AG09309 (cell line): ENCODE measurements at places on chromosomes 5 and 9.

GRCh38 chr5:139459451-139459934 lies 3.0 kb downstream of the ECSCR start:
- no peak for DNase-seq

DNA sequence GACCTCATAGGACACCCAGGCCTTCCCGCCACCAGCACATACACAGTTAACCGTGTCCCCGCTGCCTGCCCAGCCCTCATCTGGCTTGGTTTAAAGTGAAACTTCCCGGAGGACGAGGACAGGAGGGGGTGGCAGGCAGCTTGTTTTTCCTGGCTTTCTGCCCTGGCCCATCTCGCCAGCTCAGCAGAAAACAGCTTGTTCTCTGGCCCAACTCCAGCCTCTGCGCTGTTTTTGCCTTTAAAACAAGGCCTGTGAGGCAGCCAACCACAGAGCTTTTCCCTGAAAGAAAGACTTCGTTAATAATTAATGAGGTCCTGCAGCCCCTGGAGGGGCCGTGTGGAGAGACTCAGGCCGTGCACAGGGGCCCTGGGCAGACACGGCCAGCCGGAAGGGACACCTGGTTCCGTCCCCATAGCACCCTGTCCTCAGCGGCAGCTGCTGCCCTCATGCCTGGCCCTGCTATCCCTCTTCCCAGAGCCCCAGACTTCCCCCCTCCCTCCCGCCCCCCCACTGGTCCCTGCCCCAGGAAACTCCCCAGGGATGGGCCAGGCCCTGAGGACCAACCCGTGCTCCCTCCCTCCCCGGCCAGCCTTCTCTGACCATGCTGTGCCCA lies 108.7 kb downstream of the RXRA start:
- peak; percentile 89 for DNase-seq

DNA sequence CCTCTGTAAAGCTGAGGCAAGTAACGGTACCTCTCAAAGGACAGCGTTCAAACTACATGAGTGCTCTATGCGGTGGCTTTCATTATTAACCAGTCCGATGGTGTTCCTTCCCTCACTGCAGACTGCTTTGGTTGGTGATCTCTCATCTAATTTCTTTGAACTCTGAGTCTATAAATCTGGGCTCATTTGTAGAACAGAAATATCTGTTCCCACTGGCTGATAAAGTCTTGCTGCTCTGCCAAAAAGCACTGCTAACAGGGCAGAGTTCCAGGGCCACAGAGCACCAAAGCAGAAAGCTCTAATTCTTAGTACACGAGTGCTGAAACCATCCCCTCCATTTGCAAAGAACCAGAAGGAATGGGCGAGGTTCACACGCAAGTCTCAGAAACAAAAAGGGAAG lies 81.9 kb downstream of the MED27 start:
- no peak for DNase-seq

- no peak for DNase-seq
These were observed 19.5 kb downstream of the FAM163B start for GRCh38 chr9:133589454-133590227.

- no peak for DNase-seq
These were observed 81.6 kb upstream of the HAND1 start for GRCh38 chr5:154559398-154560276.

DNA sequence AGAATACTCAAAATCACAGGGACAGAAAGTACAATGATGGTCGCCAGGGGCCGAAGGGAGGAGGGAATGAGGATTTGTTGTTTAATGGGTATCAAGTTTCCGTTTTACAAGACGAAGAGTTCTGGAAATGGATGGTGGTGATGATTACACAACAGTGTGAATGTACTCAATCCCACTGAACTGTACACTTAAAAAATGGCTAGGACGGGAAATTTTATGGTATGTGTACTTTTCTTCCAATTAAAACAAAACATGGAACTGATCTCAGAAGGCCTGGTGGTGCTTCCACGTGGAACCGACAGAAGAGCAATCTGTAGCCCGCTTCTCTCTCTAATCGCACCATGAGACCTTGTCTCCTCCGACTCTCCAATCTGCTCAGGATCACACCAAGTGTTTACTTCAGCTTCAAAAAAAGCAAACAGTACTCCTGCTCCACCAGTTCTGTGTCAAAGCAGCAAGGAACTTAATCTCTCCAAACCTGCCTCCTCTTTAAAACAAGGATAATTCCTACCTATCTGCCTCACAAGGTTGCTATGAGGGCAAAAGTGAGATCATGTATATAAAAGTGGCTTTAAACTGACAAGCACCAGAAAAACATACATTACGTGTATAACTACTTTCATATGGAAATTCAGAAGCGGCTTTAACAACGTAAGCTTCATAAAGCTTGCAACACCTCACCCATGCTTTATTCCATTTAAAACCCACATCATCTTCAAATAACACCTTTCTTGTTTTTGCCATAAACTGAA lies 2.1 kb downstream of the ECPAS start:
- peak; percentile 35 for DNase-seq

DNA sequence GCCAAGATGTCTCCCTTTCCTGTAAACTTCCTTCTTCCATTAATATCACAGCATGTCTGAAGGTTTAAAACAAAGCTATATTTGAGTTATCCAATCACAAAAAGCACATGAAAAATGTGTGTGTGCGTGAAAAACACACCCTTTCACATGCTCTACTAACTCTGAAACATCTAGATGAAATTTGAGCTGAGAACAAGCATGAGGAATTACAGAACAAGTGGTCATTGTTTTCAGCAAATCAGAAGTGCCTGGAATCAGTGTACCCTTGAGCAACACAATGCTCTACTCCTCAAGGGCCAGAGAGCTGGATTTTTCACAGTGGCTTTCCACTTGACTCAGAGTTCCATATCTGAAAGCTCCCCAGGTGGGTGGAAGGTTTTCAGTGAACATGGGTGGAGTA lies 255.9 kb downstream of the PSAT1 start:
- DNase-seq: no peak

- DNase-seq: no peak
These were observed 90.2 kb upstream of the FAM174A start for GRCh38 chr5:100444961-100445360.

- DNase-seq: peak; percentile 32
These were observed 24.9 kb upstream of the SMU1 start for GRCh38 chr9:33101104-33101951.

DNA sequence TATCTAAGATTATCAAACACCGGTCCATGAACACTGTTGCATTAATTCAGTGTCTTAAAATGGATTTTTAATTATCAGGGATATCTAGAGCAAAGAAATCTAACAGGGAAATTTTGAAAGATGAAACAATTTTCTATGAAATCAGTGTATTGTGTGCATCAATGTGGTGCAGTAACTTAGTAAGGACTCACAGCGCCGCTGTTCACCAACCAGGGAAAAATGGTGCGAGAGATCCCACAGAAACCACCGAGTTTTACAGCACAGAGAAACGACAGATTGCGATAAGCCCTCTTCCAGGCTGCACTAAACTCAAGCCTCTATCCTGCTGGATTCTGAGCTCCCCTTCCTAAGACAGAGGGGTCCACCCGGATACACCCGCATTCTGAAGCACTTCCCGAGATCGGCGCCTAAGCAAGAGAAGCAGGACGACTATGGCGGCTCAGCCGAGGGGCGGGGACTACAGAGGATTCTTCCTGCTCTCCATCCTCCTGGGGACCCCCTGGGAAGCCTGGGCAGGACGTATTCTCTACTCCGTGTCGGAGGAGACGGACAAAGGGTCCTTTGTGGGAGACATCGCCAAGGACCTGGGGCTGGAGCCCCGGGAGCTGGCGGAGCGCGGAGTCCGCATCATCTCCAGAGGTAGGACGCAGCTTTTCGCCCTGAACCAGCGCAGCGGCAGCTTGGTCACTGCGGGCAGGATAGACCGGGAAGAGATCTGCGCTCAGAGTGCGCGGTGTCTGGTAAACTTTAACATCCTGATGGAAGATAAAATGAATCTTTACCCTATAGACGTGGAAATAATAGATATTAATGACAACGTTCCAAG lies at the start of gene PCDHGA7:
Gene PCDHGA7, plus strand, starts transcription at position 274 of the 826 bp plus-strand sequence. Its CDS starts 158 bp downstream, at position 432.
- DNase-seq: no peak

DNA sequence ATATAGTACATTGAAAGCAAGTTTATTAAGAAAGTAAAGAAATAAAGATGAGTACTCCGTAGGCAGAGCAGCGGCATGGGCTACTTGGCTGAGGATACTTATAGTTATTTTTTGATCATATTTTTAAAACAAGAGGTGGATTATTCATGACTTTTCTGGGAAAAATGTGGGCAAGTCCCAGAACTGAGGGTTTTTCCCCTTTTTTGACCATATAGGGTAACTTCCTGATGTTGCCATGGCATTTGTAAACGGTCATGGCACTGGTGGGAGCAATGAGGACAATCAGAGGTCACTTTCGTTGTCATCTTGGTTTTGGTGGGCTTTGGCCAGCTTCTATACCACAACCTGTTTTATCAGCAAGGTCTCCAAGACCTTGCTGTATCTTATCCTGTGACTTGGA lies 5.2 kb upstream of the BASP1 start:
- no peak for DNase-seq

DNA sequence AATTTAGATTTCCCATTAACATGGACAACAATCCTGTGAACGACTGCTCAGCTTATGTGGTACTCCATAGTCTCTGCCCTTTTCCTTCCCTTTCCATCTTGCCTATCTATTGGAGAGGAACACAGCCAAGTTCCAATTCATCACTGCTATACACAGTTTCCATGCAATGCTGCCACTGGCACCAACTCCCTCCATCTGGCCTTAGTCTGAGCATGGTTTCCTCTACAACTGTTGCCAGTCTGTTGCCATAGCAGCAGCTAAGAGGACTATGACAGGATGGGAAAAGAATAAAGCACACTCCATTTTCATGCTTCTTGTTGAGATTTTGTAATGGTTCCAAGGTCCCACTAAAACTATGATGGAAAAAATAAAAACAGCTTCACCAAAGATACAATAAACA lies 189.0 kb downstream of the HCN1 start:
- DNase-seq: no peak

DNA sequence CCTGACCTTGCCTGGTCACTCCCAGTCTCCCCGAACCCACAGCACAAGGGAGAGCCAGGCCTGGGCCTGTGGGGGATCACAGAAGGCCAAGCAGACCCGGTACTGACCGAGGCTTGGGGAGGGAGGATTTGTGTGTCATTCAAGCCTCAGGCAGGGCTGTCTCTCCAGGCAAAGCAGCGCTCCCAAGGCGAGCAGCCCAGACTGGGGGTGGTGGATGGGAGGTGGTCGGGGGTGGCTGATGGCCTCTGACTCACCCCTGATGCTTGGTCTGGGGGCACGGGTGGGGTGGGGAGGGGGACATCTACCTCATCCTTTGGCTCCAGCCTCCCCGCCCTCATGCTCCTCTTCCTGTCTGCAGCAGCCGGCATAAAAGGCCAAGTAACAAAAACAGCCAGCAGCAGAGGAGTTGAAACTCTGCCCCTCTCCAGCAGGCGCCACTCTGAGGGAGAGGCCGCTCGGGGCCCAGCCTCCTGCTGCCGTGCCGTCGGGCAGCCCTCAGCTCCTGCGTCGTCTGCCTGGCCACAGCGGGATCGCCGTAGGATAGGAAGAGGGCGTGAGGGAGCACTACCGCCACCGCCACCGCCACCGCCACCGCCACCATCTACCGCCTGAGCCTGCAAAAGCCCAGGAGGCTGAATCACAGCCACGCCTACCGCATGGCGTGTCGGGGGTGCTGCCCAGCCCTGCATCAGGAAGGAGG lies 166.0 kb downstream of the OLFM1 start:
- no peak for DNase-seq

DNA sequence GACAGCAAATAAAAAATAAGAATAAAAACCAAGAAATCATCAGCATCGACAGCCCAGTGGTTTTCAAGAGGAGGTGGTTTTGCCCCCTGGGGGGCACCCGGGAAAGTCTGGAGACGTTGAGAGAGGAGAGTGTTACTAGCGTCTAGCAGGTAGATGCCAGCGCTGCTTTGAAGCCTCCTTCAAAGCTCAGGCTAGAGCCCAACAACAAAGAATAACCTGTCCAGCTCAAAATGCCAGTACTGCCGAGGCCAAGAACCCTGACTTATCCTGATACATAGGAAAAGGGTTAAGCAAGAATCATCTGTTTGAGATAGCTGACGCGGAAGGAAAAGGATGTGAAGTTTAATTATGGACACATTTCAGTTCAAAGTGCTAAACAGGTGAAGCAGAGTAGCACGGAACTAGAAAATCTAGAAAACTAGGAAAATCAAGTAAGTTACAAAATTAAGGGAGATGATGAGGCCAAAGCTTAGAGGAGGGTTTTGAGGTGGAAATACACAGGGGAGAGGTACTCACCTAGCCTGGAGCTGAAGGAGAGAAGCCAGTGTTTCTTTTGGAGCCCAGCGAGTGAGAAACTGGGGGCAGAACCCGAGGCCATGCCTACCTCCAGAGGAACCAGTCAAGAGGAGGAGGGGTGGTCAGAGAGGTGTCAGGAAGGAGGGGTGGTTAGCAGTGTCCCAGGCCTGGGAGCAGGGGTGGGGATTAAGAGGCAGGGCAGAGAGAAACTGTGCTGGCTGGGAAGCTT lies 121.0 kb upstream of the RETREG1 start:
- DNase-seq: no peak
